ENCODE measurements at places on chromosomes 1 and 21.

- no peak for DNase-seq
These were observed 35.5 kb upstream of the IL20 start for GRCh38 chr1:206829875-206830274.

GRCh38 chr21:45439161-45439872 lies 34.4 kb downstream of the COL18A1 start:
- DNase-seq = peak; percentile 91

DNA sequence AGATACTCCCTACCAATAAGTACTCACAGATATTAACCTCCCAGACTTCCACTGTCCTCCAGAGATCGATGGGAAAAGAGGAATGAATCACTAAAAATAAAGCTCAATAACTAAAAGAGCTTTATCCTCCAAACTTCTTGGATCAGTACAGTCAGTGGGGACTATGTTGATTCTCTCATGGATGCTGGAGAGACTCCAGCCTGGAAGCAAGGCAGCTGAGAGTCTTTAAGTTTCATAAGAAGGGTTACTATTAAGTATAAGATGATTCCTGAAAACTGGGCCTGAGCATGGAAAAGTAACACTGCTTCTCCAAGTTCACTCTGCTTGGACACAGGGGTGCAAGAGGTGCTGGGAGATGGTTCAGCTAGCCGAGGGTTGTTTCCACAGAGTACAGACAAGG lies 6.2 kb upstream of the DDR2 start:
- no peak for DNase-seq

- no peak for DNase-seq
These were observed 25.4 kb upstream of the MEF2D start for GRCh38 chr1:156525856-156526489.

DNA sequence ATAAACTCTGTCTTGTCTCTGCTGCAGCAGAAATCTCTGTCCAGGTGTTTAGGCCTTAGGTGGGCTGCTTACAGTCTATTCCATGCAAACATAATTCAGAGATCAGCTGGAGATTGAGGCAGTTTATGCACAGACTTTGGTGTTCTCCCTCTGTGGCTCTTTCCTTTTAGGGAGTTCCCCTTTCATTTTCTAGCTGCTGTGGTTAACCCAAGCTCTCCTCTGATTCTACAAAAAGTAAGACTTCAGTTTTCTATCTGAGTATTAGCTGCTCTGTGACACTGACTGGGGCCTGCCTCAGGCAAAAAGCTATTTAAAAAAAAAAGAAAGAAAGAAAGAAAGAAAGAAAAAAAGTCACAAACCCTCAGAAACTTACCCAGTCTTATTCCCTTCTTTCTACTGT lies 211.1 kb downstream of the CAMTA1 start:
- no peak for DNase-seq
